ENCODE measurements at places on chromosomes 16 and 17.

DNA sequence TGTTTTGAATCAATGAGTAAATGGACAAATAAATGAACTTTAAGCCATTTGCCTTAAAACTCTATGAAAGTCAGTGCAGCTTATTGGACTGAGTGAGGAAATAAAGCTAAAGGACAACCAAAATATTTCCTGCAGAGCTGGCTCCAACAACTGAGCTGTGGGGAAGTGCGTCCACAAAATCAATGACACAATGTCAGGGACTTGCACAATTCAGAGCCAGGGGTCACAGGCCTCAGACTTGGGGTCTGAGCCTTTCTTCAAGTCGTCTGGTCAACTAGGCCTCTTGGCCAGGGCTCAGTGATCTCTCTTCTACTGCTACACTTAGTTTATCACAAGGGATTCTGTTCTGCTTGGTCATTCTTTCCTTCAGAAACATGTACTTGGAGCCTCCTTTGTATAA, 26.2 kb upstream of the RHBDL3 start:
- no peak for DNase-seq

DNA sequence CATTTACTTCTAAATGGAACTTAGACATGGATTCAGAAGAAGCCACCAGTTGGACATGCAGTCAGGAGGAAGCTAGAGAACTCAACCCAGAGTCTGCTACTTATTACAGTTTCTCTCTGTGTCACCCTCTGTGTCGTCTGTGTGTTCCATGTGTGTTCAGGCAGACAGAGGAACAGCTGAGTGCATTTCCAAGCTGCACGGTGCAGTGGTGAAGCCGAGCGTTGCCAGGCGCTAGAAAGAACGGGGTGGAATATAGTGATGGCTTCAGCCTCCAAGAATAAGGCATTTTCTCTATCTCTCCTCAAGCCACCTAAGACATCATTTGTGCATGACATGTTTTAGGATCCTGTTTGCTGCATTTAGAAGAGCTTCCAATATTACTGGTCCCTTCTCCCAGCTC, 101.1 kb upstream of the CCL2 start:
- DNase-seq = no peak

DNA sequence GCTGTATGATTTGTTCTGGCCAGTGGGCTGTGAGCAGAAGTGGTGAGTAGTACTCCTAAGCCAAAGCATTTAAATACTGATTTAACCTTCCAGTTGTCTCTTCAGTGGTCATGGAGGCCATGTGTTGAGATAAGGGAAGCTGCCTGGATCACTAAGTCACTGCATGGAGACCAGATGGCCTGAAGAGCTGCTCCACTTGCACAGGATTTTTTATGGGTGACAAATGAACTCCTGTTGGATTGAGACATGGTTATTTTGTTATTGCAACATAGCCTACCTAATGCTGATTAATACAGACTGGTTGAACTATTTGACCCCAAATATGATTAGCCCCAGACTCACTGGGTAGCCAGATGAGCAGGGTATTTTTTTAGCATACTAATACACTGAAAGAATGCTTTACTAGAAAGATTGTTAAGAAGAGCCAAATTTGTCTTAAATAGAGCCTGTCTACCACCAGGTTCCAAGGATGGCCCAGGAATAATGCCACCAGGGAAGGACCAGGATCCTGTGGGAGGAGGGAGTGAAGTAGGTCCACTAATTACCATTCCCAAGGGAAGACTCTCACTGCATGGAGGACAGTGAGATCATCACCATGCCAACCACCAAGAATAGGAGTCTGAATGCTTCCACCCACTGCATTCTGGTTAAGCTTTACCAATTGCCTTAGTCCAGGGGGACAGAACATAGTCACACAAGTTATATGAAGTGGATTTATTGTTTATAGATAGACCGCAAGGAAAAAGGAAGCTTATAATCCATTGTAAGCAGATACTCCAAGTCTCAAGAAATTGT, 187.4 kb upstream of the IRX6 start:
- DNase-seq = no peak

GRCh38 chr17:58513267-58513964, 1.0 kb downstream of the MTMR4 start:
- no peak for DNase-seq

DNA sequence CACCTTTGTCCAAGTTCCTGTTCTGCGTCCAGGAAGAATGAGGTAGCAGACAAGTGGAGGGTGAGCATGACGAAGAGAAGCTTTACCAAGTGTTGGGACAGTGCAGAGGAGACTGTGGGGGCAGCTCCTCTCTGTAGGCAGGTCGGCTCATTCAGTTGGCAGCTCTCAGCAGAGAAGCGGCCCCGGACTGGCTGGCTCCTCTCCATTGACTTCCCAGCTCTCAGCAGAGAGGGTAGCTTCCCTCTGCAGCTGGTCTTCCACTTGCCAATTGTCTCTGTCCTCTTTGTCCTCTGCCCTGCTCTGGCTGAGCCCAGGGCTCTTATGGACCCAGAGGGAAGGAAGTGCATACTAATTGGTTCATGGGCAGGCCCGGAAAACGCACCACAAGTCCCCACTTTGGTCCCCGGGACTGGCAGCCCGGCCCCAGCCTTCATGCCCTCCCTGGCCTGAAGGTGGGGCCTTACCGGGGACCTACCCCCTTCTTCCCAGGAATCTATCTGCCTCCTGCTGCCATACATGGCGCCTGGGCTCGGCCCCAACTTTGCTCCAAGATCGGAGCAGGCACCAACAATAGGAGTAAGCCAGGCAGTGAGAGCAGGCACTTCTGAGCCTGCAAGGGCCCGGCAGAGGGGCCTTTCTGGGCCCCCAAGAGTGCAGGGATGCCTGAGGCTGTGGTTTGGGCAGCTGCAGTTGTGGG, 10.1 kb downstream of the KCTD5 start:
- DNase-seq = no peak

DNA sequence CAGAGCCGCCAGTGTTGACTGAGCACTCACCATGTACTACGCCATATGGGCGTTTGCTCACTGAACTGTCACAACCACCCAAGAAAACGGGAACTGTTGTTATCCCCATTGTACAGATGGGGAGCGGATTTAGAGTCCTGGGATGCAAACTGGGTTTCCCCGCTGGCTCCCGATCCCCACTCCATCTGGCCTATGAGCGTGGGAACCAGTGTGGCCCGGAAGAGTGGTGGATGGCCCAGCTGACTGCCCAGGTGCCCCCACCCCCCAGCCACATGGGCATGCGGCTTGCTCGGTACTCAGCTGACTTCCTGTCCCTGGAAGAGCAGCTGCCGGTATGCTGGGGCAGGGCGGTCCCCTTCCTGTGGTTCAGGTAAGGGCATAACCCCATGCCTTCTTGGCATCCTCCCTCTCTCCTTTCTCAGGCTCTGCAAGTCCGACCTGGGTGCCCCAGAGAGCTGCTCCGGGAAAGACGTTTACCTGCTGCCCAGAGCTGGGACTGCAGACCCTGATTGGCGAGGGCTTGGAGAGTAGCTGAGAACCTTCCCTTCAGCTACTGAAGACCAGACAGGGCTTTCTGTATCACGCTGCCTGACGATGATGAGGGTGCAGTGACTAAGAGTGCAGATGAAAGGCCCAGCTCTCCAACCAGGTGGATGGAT, 16.2 kb downstream of the SOCS3 start:
- DNase-seq = peak; percentile 88

DNA sequence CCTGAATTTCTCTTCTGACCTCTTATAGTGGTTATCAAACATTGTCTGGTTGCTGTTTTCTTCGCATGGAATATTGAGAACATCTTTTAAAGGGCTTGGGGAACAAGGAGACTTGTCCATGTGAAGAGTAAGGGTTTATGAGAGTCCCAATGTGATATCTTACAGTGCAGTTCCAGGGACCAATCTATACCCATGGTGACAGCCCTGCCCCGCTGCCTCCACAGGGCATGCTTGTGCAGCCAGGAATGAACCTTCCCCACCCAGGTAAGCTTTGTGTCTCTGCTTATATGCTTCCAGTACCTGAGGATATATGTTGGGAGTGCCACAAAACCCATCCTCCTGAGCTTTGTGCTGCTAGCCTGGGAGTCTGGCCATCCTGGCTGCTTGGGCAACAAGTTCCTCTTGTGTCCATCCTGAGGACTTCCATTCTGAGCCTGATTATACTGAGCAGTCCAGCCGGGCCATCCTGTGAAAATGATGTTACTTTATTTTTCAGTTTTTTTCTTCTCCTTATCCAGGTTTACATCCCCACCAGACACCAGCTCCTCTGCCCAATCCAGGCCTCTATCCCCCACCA, 9.5 kb upstream of the RAPGEFL1 start:
- no peak for DNase-seq

DNA sequence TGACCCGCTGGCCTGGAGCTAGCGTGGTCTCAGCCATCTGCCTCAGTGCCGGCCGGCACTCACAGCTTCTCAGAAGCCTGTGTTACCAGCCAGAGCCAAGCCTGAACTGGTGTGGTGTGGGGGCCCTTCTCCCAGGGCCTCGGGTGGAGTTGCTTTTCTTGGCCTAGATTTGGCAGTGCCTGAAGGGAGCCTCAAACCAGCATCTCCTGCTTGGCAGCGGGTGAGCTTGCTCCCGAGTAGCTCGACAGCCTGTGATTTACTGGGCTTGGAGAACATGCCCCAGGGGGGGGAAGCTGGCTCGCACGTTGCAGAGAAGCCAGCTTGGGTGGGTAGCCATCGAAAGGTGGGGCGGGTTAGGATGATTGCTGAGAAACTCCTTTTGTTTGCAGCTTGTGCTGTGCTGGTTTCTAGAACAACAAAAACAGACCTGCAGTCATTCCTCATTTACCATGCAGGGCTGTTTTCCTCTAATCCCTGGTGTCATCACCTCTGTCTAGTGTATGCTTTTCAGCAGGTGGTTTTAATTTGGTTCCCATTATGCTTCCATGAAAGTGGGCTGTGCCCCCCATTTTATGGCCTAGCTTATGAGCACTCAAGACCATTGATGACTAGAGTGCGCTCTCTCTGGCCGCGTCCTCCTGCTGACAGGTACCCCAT, 42.2 kb downstream of the TBCD start:
- no peak for DNase-seq

DNA sequence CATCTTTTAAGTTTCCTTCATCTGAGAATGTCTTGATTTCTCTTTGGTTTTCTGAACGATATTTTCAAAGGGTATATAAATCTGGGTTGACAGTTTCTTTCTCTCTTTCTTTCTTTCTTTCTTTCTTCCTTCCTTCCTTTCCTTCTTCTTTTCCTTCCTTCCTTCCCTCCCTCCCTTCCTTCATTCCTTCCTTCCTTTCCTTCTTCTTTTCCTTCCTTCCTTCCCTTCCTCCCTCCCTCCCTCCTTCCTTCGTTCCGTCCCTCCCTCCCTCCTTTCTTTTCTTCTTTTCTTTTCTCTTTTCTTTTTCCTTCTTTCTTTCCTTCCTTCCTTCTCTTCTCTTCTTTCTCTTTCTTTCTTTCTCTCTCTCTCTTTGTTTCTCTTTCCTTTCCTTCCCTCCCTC, 7.6 kb upstream of the KRT39 start:
- DNase-seq = no peak

GRCh38 chr17:41678907-41679739, 9.6 kb upstream of the EIF1 start:
- peak; percentile 86 for DNase-seq

GRCh38 chr16:86444261-86444660, 66.1 kb upstream of the FOXF1 start:
- DNase-seq = no peak

DNA sequence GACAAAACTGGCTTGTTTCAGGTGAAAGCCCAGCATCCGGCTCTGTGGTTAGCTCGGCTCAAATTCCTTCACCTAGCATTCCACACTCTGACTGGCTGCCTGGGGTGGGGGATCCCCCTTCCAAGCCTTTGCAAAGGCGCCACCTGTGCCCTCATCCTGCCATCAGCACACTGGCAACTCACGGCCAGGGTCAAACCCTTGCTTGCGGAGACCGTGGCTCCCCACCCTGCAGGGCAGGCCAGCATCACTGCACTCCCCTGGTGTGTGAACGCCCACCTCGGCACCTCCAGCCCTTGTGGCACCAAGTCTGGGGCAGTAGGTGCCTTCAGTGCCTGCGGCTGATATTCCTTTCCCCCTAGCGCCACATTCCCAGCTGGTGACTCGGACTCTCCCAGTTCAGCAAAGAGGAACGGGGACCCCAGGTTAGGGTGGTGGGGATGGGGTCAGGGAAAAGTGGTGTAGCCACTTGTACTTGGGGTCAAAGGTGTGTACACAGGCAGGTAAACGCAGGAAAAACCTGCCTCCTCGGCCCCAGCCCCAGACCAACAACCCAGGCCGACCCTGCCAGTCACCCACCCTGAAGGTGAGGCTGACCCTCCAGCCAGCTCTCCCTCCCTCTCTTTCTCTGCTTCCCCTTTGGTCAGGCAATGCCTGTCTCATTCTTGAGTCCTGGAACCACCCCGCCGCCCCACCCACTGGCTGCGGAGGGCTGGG, 1.1 kb downstream of the FLII start:
- DNase-seq = peak; percentile 54
